GM23248 (cell line): ENCODE measurements at places on chromosomes 3 and 15.

- no peak for DNase-seq
Measured at GRCh38 chr15:70857562-70858285, 3.8 kb upstream of the LARP6 start.

GRCh38 chr15:74228723-74229081, 7.4 kb upstream of the CCDC33 start:
- no peak for DNase-seq

- DNase-seq, result no peak
Measured at GRCh38 chr3:46269556-46269955, 27.3 kb downstream of the CCR3 start.

DNA sequence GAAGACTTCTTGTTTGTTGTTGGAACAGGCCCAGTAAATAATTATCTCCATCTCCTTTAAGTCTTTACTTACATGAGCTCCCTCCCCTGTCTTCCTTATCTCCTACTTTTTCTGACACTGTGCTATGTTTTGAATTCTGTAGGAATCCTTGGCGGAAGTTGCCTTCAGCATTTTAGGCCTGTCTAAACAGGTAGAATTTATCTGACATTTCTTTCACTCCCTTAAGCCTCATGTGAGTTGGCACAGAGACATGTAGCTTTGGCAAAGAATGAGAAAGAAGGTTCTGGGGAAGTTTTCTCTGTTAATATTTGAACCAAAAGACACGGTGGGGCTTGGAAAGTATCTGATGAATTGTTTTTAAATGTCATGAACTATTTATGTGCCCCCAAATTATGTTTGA, 8.1 kb downstream of the MCTP2 start:
- no peak for DNase-seq

DNA sequence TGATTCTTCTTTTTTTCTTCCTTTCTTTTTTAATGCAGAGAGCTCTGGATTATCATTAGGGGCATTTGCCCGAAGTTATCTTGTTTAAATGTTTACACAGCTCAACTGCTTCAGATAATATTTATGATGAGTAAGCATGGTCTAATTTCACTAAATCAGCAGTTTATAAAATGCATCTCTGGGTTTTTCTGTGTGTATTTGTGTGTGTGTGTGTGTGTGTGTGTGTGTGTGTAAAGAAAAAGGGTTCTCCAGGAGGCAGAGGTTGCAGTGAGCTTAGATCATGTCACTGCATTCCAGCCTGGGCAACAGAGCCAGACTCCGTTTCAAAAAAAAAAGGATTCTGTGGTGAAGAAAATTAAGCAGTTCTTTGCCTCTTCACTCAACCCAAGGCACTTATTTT, 25.9 kb upstream of the TNFSF10 start:
- DNase-seq, result no peak

GRCh38 chr3:99781761-99782160, 35.9 kb upstream of the CMSS1 start:
- DNase-seq, result peak; percentile 60

- peak; percentile 61 for DNase-seq
Measured at GRCh38 chr15:47431501-47431900, 285.8 kb upstream of the SEMA6D start.

- no peak for DNase-seq
Measured at GRCh38 chr3:100076731-100077529, 37.4 kb downstream of the FILIP1L start.
